ENCODE measurements at places on chromosomes 5 and 9.

- DNase-seq = no peak
These were observed 124.7 kb upstream of the NIPBL start for GRCh38 chr5:36751886-36752285.

DNA sequence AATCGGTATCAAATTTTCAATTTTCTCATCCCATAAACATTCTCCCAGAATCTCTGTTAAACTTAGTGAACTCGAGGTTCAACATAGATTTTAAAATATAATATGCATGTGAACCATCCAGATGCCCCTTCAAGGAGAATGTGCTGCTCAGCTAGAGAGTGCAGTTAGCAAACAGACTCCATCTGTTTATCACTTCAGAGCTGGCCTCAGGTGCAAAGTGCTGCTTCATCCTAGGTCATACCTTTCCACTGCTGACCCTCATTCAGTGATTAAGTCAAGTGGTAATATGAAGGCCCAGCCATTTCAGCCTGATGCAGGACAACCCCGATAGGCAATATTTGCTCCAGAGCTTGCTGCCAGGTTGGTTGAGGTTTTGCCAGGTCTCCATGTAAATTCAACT is 339.0 kb upstream of the POU5F2 start:
- no peak for DNase-seq

DNA sequence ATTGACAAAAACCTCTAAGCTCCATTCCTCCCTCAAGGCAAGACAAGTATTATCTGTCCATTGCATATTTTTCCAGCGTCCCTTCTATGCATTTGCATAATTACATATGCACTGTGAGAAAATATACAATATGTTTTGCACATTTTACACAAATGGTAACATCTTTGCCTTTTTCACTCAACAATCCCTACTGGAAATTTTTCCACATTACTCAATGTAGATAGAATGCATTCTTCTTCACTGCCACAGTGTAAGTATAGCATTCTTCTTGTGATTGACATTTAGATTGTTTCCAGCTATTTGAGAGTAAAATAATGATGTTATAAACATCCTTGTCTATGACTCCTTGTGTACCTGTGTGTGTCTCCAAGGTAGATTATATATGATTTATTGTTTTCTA is 205.0 kb downstream of the SLIT3 start:
- no peak for DNase-seq

- DNase-seq = no peak
These were observed 43.6 kb upstream of the C5orf46 start for GRCh38 chr5:147949711-147950573.

GRCh38 chr5:174844971-174845370 is 120.6 kb downstream of the MSX2 start:
- no peak for DNase-seq

DNA sequence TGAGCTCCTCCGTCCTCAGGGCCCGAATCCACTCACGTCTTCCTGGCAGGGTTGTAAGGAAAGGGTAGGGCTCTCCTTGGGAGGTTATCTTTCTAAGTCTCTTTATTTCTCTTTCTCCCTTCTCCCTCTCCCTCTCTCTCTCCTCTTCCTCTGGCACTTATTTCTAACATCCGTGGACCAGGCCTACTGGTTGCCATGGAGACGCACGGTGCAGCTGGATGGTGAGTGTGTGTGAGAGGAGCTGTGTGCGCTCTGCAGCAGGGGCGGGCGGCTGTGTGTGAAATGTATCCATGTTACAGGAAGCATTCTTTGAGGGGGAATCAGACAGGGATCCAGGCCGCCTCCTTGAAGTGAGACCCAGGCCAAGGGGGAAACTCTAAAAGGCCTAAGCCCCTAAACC is 32.2 kb downstream of the PCDH1 start:
- no peak for DNase-seq

DNA sequence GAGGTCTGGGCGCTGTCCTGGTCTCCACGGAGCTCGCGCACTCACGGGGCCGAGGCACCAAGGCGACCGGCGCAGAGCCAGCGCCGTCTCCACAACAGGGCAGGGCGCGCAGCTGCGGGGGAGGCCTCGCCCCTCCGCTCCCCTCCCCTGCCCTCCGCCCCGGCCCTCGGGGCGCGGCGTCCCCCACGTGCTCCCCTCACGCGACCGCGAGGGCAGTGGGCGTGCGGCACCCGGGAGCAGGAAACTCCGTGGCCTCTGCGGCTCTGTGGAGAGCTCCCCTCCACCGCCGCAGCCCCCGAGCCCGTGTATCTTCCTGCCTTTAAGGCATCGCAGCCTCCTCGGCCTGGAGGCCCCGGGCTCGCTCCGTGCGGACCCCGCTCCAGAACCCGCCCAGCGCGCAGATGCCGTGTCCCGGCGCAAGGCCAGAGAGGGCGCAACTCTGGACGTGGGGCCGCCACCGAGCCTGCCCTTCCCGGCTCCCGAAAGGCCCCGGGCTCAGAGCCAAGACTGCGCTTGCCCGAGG is 708 bp upstream of the TUBB4B start:
- DNase-seq = no peak

GRCh38 chr5:107424491-107424890 is 246.2 kb downstream of the EFNA5 start:
- DNase-seq = no peak

GRCh38 chr5:160657622-160658458 is 194.2 kb downstream of the ATP10B start:
- DNase-seq = no peak

GRCh38 chr9:129907201-129907600 is 71.9 kb downstream of the USP20 start:
- DNase-seq = no peak

- DNase-seq = no peak
These were observed 2.0 kb downstream of the PIK3R1 start for GRCh38 chr5:68217528-68217927.

DNA sequence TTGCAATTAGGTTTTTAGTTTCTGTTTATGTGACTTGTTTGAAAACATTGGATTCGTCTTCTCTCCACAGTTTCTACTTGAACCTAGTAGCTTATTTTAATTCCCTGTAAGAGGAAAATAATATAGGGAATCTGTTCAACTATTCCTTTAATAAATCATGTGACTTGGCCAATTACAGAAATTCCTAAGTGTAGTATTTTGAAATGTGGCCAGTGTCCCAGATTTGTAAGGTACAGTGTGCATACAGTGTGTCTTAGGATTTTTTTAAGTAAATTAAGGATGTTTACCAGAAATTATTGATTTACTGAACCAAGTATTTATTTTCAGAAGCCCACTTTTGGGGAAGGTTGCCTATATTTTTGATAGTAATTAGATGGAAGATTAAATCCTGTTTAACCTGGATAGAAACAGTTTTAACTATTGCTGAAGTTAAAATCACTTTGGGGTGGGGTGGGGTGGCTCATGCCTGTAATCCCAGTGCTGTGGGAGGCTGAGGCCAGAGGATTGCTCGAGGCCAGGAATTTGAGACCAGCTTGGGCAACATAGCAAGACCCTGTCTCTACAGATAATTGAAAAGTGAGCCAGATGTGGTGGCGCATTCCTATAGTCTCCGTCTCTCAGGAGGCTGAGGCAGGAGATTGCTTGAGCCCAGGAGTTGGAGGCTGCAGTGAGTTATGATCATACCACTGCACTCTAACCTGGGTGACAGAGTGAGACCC is 36.9 kb downstream of the G3BP1 start:
- DNase-seq = no peak

GRCh38 chr5:18771097-18771610 is 1136.9 kb downstream of the TAF11L14 start:
- DNase-seq = no peak

- peak; percentile 43 for DNase-seq
These were observed 77.3 kb downstream of the UBE2QL1 start for GRCh38 chr5:6525910-6526309.

DNA sequence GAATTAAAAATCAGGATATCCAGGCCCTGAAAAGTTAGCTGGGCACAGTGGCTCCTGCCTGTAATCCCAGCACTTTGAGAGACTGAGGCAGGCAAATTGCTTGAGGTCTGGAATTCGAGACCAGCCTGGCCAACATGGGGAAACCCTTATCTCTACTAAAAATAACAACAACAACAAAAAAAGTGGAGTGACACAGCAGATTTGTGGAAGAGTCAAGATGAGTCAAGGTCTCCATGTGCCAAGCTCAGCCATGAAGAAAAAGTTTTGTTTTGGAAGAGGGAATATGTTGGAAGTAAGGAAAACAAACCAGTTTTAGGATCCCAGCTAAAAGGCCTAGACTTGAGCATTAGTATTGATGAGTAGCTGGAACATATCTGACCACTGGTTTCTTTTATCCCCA is 14.7 kb downstream of the LRRC70 start:
- DNase-seq = no peak

GRCh38 chr9:87334366-87334765 is 163.3 kb upstream of the DAPK1 start:
- DNase-seq = no peak

DNA sequence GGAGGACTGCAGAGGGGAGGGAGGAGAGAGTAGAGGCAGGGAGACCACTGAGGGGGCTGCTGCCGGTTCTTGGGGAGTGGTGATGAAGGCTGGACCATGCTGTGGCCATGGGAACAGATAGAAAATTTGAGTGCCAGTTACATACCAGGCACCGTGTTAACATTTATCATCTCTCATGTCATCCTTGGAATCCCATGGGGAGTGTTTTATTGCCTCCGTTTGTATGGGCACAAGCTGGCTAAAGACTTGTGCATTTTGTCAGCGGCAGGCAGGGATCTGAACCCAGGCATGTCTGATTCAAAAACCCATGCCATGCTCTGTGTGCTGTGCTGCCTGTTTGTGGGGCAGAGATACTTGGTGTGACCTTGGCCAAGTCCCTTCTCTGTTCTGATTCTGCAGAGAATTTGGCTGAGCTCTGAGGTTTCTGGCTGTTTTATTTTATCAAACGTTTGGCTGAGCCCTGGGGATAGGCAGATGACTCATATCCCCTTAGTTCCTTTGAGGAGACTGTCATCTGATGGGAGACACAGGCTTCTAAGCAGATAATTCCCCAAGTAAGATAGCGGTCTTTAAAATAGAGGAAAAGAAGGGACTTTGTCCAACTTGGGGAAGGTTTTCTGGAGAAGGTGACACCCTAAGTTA is 22.2 kb downstream of the COL27A1 start:
- no peak for DNase-seq

- peak; percentile 22 for DNase-seq
These were observed 30.0 kb upstream of the ADAMTS2 start for GRCh38 chr5:179375236-179375685.

GRCh38 chr5:122707796-122708195 is 67.1 kb upstream of the SNX2 start:
- DNase-seq = no peak

DNA sequence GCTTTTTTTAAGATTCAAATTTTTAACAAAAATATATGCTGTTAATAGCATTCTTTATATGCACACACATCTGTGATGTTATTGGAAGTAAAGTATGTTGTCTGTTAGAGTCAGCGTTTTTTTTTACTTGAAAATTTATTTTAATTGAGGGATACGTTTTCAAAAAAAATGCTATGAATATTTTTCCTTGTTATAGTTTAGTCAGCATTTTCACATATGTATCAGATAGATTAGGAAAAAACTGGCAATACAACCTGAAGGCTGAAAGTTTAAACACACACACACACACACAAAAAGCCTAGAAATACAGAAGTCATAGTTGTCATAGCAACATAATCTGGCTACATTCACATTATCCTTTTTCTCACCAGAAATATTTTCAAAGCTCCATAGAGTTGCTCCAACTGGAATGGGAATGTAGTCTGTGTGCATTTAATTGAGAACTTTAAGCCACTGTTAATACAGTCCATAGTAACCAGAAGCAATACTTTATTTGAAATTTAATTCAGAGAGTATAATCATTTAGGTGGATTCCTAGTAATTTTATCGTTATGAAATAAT is 116.6 kb downstream of the CDH12 start:
- DNase-seq = no peak

GRCh38 chr5:141992349-141992963 is 20.4 kb downstream of the GNPDA1 start:
- peak; percentile 72 for DNase-seq

- DNase-seq = no peak
These were observed 149.8 kb upstream of the RAPGEF1 start for GRCh38 chr9:131889437-131890251.

DNA sequence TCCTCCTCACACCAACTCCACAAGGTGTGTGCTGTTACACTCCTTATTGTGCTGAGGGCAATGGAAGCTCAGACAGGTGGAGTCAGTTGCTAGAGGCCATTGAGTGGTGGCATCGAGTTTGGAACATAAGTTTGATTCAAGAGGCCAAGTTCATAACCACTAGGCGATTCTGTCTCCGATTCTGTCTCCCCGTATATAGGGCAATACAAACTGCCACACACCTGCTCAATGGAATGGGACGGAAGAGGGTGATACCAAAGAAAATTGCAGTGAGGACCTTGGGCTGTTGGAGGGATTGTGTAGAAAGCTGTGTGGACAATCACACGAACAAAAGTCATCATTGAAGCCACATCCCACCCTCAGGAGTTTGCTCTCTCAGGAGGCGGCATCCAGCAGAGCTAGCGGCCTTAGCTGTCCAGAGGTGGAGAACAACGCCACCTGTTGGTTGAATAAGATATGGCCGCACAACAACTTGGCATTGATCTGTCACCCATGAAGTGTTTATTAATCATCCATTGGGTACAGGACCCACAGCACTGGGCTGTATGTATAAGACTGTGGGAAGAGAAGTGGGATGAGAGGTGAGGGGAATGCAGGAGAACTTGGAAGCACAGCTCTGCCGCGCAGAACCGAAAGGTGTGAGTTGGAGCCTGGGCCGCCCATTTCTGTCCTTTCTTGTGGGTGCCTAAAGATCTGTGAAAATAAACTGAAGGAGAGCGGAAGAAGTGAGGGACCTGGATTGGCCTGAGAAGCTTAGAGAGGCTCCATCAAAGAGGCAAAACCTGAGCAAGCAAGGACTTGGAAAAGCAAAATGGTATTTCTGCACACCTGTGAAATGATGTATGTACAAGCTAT is 16.1 kb upstream of the NEUROG1 start:
- DNase-seq = peak; percentile 82

GRCh38 chr9:111023128-111023527 is 15.1 kb downstream of the LPAR1 start:
- DNase-seq = no peak

DNA sequence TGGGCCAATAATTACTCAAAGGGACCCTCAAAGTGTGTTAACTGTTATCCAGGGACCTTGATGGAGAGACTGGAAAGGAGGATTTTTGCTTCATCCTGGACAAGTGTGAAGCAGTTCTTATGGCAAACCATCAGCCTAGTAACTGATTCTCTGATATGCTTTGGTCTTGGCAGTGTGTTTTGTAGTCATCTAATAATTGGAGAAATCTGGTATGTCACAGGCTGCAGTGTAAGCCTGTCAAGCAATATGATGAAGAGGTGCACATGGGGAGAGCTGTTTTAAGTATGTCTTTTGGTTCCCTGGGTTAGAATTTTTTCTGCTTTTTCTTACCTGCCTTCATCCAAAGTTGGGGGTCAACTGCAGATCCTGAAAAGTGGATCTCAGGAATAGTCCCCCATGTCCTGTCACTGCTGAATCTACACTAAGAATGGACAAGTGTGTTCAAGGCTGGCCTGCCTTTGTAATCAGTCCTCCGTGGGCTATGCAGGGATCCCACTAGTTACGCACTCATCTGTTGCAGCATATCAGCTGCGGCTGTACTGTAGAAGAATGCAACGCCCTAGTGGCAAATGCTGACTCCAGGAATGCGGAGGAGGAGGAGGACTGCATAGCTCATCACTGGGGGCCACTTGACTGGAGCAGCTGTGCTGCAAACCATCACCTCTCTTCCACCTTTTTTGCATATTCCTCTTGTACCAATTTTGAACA is 1.9 kb downstream of the SPTAN1 start:
- peak; percentile 89 for DNase-seq
